ENCODE measurements at places on chromosomes 12 and 14. TPM values are rescaled to one million over a fixed set of nuclear protein-coding genes. Genes with fewer than 3 reads are reported as not detected.

Gene PLCZ1
- total RNA-seq: not detected

Gene KRT6B
- not detected for total RNA-seq

Gene TMEM229B
- 6.4 TPM for total RNA-seq

Gene PPFIA2
- total RNA-seq: 0.83 TPM

Gene PKP2
- total RNA-seq: 3.0 TPM

Gene TMEM132C
- total RNA-seq: 1.6 TPM

Gene RDH12
- total RNA-seq: 0.38 TPM

Gene MYBPC1
- not detected for total RNA-seq

DNA sequence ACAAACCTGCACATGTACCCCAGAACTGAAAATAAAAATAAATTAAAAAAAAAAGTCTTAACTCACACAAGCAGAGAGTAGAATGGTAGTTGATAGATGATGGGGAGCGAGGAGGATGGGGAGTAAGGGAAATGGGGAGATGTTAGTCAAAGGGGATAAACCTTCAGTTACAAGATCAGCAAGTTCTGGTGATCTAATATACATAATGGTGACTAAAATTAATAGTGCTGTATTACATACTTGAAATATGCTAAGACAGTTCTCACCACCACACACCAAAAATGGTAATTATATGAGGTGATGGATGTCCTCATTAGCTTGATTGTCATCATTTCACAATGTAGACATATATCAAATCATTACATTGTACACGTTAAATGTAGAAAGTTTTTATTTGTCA lies 3.2 kb upstream of the C12orf42 start:
- no peak for DNase-seq

- no peak for DNase-seq
These were observed 23.1 kb upstream of the GNS start for GRCh38 chr12:64782191-64782876.

- DNase-seq: no peak
These were observed 3.6 kb upstream of the ARID2 start for GRCh38 chr12:45725631-45726602.

GRCh38 chr12:43653289-43653915 lies 101.4 kb upstream of the ADAMTS20 start:
- no peak for DNase-seq

DNA sequence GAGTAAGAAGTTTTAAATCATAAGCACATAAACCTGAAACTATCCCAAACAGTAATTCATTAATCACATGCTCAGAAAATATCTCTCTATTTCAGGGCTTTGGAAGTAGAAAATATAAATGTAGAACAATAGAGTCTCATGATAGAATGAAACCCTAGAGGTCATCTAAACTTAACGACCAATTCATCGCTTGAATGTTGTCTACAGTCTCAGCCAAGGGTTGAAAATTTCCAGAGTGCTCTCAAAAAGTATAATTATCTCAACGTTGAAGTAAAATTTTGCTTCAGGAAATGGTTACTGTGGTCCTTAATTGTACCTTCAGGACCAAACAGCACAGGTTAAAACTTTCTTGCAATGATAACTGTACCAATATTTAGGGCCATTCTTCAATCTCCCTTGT lies 1053.6 kb upstream of the SEL1L start:
- DNase-seq: no peak

DNA sequence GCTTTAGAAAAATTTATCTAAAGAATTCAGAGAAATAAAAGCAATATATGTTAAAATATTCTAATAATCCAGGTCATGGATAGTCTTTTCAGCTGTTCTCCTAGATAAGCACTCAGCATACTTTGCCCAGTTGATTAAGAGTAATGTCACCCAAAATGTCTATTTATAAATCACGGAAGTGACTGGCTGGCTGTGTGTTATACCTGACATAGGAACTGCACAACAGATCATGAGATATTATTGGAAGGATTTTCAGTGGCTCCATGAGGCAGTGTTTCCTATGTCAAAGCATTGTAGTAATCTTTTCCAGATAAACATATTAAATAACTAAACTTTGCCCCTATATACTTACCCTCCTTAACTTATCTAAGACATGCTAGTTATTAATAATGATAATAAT lies 128.8 kb downstream of the ITPR2 start:
- no peak for DNase-seq

- DNase-seq: peak; percentile 64
These were observed 7.3 kb upstream of the BATF start for GRCh38 chr14:75514673-75515628.

- no peak for DNase-seq
These were observed 49.2 kb upstream of the CHPT1 start for GRCh38 chr12:101648195-101648594.

GRCh38 chr12:45415393-45415817 lies 199.5 kb downstream of the ANO6 start:
- DNase-seq: no peak

GRCh38 chr12:111780166-111780565 lies 13.4 kb downstream of the ALDH2 start:
- no peak for DNase-seq

GRCh38 chr14:85463512-85463911 lies 66.4 kb upstream of the FLRT2 start:
- peak; percentile 51 for DNase-seq

DNA sequence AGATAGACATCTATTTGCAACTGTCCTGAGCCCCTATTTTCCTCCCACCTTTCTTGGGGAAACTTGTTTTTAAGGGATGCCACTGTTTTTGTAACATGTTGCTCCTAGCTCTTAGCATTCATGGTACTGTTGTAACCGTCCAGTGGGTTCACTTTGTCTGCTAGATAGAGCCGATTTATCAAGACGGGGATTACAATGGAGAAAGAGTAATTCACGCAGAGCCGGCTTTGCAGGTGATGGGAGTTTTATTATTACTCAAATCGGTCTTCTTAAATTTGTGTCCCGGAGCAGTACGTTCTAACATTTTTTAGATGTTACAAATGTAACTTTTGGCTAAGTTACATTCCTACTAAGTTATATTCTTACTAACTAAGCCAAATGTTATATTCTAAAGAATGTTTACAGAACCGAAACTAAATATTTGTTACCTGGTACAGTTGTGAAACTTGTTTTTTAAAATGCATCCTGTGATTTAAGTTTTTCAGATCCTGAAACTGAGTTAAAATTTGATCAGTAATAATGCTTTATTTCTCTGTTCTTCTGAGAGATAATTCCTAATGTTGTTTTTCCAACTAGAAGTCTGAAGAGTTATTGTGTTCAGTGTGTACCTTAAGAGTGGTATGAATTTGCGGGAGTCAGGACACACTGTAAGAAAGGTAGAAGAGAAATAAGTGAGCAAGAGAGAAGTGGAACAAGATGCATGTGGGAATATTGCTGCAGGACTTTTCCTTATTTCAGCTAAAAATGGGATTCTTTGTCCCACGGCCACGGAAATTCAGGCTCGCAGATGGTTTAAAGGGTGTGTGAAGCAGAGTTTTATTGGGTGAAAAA lies 20.6 kb upstream of the CLEC2D start:
- no peak for DNase-seq

- peak; percentile 55 for DNase-seq
These were observed 18.6 kb downstream of the DUSP6 start for GRCh38 chr12:89333564-89334252.

- no peak for DNase-seq
These were observed 1.2 kb downstream of the TCTN1 start for GRCh38 chr12:110615171-110615570.
